ENCODE measurements at places on chromosomes 6 and 20.

DNA sequence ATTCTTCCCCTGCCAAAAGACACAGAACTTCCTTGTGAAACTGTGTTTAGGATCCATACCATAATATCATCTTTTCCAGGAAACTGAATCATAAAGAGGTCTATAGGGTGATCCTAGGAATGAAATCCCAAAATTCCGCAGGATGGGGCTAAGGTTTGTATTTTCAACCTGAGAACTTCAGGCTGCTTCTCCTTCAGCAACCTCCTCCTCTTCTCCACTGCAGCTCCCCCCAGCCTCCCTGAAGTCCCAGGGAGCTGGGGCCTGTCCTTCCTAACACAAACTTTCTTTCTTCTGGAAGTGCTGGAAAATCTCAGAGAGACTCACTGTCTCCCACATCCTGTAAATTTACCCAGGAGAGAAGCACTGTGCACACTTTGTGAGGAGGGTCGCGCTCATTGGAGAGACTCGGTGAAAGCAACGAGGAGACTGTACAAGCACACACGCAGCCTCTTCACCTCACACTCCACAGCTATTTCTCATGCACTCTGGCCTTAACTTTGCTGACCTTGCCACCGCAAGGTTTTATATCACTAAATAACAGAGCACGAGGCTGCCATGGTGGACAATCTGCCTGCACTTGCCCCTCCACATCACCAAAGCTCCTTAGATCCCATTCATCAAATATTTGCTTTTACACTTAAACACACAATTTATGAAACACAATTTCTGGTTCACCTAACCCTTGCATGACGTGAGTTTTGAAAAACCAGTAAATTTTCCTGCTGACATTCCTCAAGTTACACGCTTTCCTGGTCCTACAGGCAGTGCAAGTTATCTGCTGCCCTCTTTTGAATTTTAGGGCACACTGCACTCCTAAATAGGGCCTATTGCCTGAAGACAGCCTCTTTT, 14.3 kb downstream of the ID4 start:
- DNase-seq = peak; percentile 59

- DNase-seq = no peak
These were observed 40.4 kb downstream of the GNAS start for GRCh38 chr20:58892932-58893224.

DNA sequence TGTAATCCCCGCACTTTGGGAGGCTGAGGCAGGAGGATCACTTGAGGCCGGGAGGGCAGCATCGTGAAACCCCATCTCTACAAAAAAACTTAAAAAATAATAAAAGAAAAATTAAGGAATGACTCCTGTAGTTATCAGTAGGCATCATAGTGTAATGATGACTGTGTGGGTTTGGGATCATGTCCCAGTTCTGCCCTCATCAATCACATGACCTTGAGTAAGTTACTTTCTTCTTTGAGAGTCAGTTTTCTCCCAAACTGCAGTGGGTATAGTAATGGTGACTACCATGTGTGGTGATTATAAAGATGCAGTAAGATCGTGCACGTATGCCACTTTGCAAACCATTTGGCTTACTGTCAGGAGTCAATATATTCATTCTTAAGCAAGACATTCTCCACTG, 89.2 kb downstream of the TXNDC5 start:
- DNase-seq = no peak

GRCh38 chr6:161198176-161198575, 75.7 kb downstream of the AGPAT4 start:
- DNase-seq = no peak

GRCh38 chr20:45363611-45364492, 896 bp downstream of the SYS1 start:
- no peak for DNase-seq

DNA sequence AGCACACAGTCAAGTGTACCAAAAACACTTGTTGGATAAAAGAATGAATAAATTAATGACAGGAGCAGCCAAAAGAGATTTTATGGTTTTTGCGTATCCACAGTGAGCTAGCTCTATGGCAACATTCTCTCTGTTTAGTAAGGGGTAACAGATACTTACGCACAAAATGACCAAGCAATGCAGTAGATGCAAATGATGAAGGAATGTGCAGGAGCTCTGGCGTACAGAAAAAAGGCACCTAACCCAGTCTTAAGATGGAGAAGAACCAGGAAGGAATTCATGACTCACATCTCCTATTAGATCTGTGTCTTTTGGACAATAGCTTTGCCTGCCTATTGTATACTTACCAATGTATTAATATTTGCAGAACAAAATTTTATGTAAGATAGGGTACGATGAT, 191.9 kb upstream of the PREP start:
- no peak for DNase-seq

- no peak for DNase-seq
These were observed 1514.8 kb upstream of the DEFB115 start for GRCh38 chr20:29742699-29743100.

DNA sequence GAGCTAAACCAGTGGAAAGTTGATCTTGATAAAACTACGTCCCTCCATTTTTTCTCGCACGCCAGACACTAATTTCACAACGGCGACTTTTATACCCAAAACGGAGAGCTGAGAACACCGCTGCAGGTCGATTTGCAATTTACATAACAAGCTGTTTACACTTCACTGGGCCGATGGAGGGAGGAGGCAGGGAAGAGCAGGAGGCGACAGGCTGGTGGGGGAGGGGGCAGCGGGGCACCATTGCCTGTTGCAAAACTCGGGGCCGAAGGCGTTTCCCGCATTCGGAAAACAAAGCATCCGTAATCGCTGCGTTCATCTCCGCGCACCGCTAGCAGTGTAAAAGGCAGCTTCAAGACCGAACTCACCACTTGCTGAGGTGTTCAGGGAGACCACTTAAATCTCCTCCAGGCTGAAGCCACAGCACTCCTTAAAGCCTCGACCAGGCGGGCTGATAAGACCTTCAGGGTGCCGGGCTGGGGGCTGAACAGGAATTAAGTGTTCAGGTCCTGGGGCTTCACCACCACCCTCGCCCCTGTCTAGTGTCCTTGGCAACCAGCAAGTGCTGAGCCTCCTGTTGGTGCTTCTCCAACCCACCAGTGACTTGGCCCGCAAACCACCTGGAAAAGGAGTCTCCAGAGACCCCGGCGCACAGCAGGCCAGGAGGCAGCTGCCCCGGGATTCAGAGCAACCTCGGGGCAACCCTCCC, 2.0 kb upstream of the FOXC1 start:
- DNase-seq = no peak

DNA sequence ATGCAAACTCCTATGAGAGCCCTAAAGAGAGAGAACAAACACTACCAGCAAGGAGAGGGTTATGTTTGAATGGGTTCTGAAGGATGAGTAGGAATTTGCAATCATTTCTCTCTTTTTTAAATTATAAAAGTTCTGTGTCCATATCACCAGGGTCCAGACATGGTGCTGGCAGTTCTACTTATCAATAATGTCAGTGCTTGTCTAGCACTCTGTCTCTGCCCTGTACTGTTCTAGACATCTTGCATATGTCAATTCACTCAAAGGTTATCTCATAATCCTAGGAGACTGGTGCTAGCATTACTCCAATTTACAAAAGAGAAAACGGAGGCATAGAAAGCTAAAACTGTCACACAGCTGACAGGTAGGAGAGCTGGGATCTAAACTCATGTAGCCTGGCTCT, 101.3 kb downstream of the VEGFA start:
- no peak for DNase-seq

GRCh38 chr6:118724211-118724610, 72.8 kb upstream of the CEP85L start:
- no peak for DNase-seq

DNA sequence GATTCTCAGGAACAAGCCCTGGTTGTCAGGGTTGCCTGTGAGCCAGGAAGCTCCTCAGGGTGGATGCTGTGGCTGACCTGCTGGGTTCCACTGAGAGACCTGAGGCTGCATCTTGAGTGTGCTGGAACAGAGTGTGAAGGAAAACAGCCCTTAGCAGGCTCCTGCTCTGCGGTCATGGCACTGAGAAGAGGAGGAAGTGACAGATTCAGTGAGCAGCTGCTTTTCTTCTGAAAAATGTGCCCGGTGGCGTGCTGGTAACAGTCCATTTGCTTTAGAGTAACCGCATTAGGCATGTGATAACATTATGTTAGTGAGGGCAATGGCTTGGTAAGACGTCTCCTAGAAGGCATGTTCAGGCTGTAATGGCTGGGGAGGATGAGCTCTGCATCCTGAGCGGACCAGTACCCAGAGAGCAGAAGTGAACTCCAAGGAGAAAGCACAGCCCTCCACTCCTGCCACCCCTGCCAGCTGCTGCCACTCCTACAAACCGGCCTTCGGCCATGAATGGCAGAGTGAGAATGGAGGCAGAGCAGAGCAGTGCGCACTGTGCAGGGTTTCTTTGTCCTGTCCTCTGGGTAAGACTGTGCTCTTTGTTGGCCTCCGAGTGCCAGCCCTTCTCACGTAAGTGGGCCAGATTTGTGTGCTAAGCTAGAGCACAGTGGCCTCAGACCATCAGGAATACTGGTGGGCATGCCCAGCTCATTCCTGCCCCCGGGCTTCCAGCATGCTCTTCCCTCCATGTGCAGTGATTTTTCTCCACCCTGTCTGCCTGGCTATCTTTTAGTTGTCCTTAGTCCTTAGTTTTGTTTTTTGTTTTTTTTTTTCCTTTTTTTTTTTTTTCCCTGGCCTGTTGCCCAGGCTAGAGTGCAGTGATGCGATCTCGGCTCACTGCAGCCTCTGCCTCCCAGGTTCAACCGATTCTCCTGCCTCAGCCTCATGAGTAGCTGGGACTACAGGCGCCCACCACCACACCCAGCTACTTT, 98.1 kb upstream of the VSTM2L start:
- no peak for DNase-seq

- peak; percentile 55 for DNase-seq
These were observed at the start of gene FAM8A1 for GRCh38 chr6:17599877-17600526. FAM8A1 (plus strand) TSS chr6:17600302; CDS start chr6:17600410, 108 bp downstream.

DNA sequence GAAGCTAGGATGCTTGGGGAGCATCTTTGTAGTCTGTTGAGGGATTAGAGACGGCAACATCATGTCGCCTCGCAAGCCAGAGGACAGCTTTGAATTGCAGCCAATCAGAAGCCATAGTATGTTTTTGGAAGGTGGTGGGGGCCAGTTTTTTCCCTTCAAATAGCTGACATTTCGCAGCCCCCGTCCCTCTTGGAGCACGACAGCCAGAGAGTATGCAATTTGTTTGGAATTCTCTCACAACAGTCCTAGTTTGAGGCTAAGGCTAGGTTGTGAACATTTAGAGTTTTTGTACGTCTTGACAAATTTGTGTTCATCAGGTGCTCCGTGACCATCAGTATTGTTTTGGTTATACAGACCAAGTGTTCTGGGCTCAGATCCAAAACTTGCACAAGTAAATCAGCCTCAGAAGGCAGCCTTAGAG, 83.3 kb downstream of the PLCB1 start:
- DNase-seq = no peak

GRCh38 chr6:17311595-17312311, 30.6 kb downstream of the RBM24 start:
- DNase-seq = peak; percentile 61

DNA sequence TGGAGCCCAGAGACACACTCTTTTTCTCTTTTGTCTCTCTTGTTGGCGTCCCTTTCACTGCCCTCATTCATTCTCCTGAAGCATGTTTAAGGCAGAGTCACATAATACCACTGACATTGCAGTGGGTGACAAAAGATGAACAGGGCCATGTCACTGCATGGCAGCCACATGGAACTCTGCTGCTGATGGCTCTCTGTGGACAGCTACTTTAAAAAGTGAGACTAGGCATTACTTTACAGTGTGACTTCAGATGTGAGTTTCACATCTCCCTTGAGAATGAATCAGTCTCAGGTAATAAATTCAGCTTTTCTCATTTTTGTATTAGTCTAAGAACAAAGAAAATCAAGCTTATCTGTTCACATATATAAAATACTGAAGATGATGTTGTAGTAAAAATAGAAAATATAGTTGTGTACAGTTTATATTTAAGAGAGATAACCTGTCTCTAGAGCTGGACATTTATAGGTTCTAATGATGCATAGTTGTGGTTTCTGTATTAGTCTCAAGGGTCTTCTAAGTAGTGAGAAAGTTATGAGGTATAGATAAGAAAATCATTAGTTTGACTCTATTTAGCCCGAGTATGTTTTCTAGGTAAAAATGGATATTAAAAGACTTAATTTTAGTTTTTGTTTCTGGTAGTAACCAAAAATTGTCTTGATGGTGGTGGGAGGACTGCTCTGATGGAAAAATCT, 6.1 kb downstream of the MRS2 start:
- no peak for DNase-seq

GRCh38 chr20:48404598-48404997, 423.2 kb downstream of the PREX1 start:
- DNase-seq = no peak

- no peak for DNase-seq
These were observed 48.9 kb downstream of the CNBD2 start for GRCh38 chr20:36017048-36017951.

- DNase-seq = no peak
These were observed 7.9 kb downstream of the ZC2HC1B start for GRCh38 chr6:143872201-143872600.

GRCh38 chr6:36853325-36853724, 14.1 kb upstream of the CPNE5 start:
- no peak for DNase-seq

GRCh38 chr20:36632147-36632486, 13.9 kb downstream of the SLA2 start:
- DNase-seq = no peak

GRCh38 chr6:15366003-15366535, 120.2 kb downstream of the JARID2 start:
- no peak for DNase-seq

DNA sequence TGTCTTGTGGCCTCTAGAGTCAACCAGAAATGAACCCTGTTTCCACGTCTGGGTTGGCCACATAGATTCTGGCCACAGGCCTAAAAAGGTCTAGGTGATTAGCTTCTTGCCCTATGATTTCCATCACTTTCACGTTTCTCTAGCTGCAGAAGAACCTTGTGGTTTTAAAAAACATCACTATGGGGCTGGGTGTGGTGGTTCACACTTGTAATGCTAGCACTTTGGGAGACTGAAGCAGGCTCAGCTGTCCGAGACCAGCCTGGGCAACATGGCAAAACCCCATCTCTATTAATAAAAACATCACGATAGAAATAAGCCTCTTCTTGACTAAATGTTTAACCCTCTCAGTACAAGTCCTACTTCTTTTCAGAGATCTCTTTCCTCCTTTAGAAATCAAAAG, 27.6 kb downstream of the POLR1C start:
- DNase-seq = no peak

DNA sequence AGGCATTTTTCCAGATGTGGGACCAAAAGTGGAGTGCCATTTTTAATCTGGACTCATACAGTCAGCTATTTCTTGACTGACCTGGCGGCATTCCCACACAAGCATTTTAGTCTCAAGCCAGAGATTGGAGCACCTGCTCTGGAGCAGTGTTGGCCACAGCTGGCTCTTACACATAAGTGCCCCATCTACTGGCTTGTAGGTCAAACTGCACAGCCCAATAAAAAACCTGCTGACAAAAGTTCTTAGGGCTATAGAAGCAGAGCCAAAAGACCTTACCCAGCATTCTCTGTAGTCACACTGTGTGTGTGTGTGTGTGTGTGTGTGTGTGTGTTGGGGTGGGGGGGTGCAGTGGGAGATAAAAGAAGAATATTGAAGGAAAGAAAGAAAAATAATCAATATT, 38.6 kb upstream of the SENP6 start:
- DNase-seq = peak; percentile 10

GRCh38 chr6:144666781-144667180, 381.6 kb downstream of the UTRN start:
- no peak for DNase-seq

Measured in NCI-H524 treated with DMSO at 0.1 percent for 48 hours (cell line).